AML-193 (cell line): ENCODE measurements at places on chromosomes 4 and X.

DNA sequence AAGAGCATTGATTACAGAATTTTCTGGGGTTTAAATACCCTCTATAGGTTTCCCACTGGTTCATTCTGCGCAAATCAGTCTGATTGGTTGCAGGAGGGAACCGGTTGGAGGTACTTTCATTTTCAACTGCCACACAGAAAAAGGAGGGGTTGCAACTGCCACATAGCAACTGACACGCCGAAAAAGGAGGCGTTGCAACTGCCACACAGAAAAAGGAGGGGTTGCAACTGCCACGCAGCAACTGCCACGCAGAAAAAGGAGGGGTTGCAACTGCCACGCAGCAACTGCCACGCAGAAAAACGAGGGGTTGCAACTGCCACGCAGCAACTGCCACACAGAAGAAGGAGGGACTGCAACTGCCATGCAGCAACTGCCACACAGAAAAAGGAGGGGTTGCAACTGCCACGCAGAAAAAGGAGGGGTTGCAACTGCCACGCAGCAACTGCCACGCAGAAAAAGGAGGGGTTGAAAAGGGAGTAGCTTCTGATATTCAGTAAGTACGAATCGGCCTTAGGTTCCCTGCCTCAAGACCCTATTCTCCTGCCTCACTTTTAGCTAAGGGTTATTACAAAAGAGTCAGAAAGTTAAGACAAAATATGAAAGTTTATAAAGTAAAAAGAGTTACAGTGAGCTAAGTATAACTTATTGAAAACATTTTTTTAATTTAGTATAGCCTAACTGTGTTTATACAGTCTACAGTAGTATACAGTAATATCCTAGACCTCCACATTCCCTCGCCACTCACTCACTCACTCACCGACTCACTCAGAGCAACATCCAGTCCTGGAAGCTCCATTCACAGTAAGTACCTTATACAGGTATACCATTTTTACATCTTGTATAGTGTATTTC lies 431.8 kb downstream of the KCTD8 start:
- no peak for DNase-seq

DNA sequence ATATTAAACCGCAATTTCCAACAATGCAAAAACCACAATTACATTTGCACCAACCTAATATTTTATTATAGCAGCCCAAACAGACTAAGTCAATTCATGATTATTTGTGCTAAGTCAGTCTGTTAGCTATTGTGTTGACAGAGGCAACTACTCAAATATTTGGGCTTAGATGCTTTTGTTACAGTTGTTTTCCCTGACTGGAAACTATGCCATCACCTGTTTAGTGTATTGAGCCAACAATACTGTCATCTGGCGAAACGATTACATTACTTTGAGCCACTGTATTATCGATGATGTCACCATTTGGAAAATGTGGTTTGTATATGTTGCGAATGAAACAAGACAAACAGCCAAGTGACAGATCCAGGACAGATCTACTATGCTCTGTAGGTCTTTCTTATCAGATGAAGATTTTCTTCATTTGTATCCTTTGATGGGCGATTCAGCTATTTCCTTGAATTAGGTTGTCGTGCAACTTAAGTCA lies 38.7 kb upstream of the INTS6L start:
- no peak for DNase-seq

DNA sequence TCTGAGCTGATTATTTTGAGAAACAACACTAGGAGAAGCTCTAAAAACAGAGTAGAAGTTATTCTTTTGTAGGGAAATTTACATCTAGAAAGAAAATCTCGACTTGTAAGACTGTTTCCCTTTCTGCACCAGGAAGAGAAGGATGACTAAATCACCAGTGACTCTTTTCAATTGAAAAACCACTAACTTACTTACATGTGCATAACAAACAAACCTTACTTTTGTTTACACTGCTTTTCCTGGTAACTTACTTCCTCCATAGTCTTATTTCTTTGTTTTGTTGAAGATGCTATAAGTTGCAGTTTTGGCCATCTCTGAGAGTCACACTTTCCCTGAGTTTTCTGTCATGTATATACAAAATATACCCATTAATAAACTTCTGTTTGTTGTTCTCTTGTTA lies 293.6 kb upstream of the FAT4 start:
- no peak for DNase-seq

DNA sequence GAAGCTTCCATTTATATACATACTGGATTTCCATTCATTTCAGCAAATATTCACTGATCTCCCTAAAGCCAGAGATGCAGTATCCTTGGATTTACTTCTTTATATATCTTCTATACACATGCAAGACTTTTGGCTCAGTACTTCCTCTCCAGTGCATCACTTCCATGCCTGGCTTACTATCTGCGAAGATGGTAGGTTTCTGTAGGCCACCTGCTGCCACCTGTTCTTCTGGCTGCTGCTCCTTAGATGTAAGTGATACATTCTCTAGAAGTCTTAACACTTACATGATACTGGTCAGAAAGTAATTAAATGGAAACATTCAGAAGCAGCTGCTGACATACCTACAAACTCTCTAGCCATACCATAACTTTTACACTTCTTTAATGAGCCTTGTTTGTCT lies 48.9 kb downstream of the TBC1D9 start:
- DNase-seq, result no peak

GRCh38 chrX:23482561-23482960 lies 147.9 kb downstream of the PTCHD1 start:
- DNase-seq, result no peak

- peak; percentile 77 for DNase-seq
Measured at GRCh38 chr4:148376151-148376550, 66.1 kb downstream of the NR3C2 start.

GRCh38 chr4:153577053-153577452 lies 107.0 kb upstream of the TLR2 start:
- DNase-seq, result no peak

DNA sequence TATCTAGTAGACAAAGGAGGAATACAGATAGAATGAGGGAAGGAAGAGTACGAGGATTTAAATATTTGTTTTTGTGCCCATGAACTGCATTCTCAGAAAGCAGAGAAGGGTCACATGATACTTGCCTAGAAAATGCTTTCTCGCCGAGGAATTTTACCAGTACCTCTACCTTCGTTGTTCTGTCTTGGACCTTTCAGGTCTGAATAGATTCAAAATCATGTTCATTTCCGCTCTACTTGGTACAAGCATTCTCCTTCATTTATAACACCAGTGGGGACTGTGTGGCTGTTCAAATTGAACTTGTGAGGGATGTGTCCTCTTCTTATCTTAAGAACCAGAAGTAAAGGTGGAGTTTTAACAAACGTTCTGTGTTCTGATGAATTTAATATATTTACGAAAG lies 1.9 kb downstream of the USP38 start:
- DNase-seq, result no peak

DNA sequence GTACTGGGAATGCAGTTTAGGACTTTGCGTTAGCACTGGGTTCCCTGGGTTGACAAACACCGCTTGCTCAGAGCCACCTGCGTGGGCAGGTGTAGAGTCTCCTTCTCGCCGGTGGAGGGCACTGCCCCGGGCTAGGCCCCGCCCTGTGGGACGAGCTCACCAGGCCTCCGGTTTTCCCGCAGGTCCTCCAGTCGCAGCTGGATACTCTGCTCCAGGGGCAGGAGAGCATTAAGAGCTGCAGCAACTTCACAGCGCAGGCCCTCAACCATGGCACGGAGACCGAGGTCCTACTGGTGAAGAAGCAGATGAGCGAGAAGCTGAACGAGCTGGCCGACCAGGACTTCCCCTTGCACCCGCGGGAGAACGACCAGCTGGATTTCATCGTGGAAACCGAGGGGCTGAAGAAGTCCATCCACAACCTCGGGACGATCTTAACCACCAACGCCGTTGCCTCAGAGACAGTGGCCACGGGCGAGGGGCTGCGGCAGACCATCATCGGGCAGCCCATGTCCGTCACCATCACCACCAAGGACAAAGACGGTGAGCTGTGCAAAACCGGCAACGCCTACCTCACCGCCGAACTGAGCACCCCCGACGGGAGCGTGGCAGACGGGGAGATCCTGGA lies 49.2 kb upstream of the MND1 start:
- DNase-seq, result no peak

- DNase-seq, result no peak
Measured at GRCh38 chrX:105191878-105192277, 28.6 kb downstream of the TEX13A start.
